NCI-H1417 (cell line): ENCODE measurements at places on chromosomes 7 and 10.
A peak's percentile ranks its signal among the peaks of the same experiment; 100 is the strongest.

DNA sequence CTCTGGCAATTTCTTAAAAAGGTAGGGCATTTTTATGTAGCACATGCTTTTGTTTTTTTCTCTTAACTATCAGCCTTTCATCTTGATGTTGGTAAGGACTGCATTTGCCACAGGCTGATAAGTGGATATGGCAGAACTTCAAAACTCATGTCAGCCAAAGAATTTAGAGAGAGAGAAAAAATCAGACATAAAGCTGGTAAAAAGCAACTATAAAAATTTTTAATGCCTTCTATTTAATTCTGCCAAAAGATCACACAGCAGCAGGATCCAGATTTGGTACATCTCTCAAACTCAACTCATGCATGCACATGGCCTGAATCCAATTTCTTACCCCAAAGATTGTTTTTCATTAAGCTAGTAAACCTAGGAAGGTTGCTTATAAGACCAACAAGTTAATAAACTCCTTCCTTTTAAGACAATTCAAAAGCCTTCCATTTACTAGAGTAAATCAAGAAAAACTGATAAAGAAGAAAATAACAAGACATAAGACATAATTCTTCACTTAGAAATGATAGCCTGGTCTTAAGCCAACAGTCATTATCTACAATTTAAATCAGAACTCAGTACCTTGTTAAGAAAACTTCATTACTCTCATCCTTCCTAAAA lies 69.3 kb downstream of the GLI3 start:
- no peak for DNase-seq

DNA sequence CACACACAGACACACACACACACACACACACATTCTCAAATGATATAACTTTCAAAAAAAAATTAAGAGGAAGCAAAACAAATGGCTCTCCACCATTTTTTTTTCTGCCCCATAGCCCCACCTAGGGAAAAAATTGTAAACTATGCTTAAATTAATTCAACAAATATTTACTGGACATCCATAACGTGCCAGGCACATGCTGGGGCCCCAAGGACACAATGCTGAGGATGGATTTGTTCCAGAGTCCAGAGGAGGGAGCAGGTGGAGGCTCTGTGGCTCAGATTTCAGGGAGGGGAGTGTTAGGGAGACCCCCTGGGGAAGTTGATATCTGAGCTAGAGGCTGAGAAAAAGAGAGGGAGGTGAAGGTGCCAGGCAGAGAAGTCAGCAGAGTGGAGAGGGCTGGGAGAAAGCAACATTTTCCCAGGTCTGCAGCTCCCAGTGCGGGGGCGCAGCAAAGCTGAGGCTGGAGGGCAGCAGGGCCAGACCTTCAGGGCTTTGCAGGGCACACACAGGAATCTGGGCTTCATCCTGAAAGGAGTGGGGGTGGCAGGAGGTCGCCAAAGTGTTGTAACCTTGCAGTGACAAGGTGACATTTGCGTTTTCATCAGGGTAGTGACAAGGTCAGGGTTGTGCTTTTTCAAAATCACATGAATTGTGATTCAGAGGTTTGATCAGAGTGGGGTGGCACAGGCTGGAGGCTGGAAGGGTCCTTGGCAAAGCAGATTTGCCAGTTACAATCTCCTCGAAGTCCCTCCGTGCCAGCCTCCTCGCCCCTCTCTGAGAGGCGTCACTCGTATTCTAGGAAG lies 261.6 kb downstream of the WDR11 start:
- no peak for DNase-seq

- DNase-seq = no peak
These were observed 498.3 kb downstream of the SORCS3 start for GRCh38 chr10:105139363-105139896.

- no peak for DNase-seq
These were observed 251.1 kb downstream of the INHBA start for GRCh38 chr7:41451826-41452225.

DNA sequence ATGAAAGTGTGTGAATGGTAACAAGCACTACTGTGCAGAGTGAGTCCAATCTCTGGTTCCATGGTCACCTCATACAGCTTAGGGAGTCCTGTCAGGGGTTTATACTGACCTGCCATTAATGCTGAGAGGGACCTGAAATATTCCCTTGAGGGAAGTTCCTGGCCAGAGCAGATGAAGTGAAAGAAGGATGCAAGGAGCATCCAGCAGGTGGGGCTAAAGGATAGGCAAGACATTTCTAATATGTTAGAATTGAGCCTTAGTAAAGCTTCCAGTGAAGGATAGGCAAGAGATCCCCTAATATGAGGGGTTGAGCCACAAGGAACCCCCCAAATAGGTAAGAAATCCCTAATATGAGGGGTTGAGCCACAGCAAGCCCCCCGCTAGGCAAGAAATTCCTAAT lies 25.5 kb upstream of the FAM221A start:
- DNase-seq = no peak

- peak; percentile 22 for DNase-seq
These were observed 128.6 kb downstream of the APBB1IP start for GRCh38 chr10:26566525-26567350.

GRCh38 chr7:100132697-100133151 lies 6.0 kb downstream of the MBLAC1 start:
- DNase-seq = peak; percentile 61

DNA sequence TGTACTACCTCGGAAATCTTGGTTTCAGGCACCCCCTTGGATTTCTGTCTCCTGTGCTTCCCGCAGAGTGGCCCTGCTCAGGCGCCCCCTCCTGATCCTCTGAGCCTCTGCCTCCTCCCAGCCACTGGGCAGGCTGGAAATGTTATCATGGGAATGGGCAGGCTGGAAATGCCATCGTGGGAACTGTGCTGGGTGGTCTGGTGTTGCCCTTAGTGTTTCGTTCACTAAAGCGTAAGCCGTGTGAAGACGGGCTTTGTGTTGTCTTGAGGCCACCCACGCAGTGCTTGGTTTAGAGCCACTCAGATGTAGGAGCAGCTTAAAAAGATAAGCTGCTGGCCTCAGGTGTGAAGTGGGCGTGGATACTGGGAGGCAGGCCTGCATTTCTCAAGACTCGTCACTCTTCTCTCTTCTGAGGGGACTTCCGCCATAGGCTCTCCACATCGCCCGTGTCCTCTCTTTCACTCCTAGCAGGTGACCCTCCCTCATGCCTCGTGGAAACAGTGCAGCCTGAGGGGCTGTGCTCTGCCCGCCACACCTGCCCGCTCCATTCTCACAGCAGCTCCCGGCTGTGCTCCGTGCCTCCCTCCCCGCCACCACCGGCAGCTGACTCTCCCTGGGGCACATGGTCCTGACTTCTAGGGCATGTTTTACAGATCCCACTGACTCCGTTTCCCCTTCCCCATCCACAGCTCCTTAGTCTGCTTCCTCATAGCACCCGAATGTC lies 28.5 kb downstream of the PPP2R2D start:
- no peak for DNase-seq

DNA sequence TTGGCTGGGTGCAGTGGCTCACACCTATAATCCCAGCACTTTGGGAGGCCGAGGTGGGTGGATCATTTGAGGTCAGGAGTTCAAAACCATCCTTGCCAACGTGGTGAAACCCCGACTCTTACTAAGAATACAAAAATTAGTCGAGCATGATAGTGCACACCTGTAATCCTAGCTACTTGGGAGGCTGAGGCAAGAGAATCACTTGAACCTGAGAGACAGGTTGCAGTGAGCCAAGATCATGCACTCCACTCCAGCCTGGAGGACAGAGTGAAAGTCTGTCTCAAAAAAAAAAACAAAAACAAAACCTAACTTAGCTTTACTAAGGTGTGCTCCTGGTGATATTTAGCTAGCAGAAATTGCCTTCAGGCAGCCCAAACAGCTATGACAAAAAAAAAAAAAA lies 24.3 kb upstream of the VDAC2 start:
- DNase-seq = no peak

- DNase-seq = peak; percentile 11
These were observed 70.0 kb downstream of the VOPP1 start for GRCh38 chr7:55502124-55502857.

GRCh38 chr10:133127291-133128125 lies 32.5 kb upstream of the KNDC1 start:
- DNase-seq = no peak

DNA sequence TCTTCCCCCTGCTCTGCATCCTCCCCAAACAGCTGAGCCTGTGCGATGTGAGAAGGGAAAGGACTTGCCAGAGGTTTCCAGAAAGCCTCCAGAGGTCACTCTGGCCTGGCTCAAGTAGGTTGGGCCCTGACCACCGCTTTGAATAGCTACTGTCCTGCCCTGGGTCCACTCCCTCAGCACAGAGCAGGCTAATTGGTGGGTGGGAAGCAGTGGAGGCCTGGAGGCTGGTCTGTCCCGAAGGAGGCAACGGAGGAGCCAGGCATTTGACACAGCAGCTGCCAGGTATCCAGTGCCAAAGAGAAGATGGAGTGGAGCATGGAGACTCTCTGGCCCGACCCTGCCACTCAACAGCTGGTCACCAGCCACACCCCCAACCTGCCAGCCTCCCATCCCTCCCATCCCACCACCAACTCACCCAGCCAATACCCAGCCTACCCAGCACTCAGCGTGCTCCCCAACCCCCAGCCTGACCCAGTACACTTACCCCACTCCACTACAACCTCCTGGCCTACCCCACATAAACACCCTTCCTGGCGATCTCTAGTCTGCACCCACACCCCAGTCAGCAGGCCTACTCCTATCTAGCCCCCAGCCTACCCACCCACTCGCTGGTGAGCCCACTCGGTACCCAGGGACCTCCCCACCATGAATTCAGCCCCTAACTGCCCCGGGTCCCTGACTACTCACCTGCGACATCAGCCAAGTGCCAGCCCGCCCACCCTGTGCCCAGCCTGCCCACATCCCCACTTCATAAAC lies 64.6 kb upstream of the COL13A1 start:
- DNase-seq = no peak

GRCh38 chr7:155215576-155216325 lies 81.9 kb upstream of the INSIG1 start:
- DNase-seq = no peak

- no peak for DNase-seq
These were observed 18.4 kb upstream of the SORCS3 start for GRCh38 chr10:104622598-104623209.

GRCh38 chr7:96021568-96021967 lies 249.2 kb downstream of the DYNC1I1 start:
- DNase-seq = no peak

DNA sequence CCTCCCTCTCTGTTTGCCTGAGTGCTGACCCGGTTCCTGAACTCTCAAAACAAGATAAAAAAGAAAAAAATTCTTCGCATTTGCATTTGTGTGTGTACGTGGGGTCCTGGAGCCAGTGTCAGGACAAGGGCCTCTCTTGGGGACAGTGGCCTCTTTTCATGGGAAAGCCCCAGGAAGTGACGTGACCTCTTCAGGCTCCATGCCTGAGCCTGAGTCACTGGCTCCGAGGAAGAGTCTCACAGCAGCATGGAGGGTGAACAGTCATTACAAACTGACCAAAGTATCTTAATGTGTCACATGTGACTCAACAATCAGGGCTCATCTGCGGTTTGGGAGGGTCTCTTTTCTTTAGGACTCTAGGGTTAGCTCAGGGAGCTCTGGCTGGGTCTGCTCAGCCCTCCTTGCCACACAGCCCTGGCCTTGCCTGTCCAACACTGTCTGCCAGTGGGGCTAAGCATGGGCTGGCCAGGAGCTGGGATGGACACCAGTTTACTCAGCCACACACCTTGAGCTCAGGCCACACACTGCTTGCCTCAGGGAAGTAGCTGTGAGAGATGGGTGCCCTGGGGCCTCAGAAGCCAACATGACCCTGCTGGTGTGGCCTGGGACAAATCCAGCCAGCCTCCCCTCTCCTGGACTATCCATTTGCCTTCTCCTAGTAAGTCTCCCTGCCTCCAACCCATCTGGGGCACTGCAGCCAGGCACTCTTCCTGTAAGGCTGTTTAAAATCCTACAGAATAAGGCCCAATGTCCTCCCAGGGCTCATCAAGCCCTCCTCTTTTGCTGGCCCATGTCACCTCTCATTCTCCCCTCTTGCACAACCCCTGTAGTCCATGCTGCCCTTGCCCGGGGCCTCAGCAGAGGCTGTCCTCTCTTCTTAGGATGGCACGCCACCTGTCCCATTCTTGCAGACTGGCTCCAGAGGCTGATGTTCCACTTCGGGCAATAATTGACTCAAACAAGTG lies 10.5 kb downstream of the TMEM273 start:
- no peak for DNase-seq

- DNase-seq = no peak
These were observed 461.9 kb upstream of the KLF6 start for GRCh38 chr10:4246881-4247358.

DNA sequence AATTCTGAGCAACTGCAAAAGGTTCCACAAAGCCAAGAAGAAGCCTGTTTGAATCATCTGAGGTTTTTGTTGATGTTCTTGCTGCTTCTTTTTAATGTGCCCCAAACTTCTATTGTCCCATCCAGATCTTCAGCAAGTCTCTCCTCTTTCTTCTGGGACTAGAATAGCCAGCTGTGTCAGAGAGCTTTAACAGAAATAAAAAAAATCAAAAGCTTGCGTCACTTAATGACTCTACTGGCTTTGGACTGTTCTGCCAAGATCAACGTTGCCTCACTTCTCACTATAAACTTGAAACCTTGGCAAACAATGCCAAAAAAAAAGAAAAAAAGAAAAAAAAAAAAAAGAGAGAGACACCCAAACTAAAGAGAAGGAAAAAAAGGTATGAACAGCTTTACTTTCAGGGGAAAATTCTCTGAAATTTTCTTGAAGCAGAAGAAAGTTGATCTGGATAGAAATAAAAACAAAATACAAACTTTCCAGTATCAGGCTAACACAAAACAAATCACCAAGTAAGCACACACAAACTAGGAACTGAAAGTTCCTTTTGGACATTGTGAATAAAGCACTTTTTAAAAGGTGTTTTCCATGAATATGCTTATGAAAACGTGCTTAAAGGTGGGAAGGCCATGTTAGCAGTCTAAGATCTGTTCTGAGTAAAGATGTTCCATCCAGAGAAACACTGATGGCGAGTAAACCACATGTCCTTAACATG lies 14.8 kb downstream of the USP54 start:
- DNase-seq = no peak

DNA sequence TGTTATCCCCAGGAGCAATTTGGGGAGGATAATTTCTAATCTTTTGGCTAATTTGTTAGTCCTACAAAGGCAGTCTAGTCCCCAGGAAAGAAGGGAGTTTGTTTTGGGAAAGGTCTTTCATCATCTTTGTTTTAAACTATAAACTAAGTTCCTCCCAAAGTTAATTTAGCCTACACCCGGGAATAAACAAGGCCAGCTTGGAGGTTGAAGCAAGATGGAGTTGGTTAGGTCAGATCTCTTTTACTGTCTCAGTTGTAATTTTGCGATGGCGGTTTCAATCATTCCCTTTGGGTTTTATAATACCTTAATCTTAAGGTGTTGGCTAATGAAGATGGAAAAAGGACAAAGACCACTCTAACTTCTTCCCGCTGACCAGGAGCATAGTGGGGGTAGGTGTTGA lies 166.4 kb upstream of the NAMPT start:
- DNase-seq = no peak

DNA sequence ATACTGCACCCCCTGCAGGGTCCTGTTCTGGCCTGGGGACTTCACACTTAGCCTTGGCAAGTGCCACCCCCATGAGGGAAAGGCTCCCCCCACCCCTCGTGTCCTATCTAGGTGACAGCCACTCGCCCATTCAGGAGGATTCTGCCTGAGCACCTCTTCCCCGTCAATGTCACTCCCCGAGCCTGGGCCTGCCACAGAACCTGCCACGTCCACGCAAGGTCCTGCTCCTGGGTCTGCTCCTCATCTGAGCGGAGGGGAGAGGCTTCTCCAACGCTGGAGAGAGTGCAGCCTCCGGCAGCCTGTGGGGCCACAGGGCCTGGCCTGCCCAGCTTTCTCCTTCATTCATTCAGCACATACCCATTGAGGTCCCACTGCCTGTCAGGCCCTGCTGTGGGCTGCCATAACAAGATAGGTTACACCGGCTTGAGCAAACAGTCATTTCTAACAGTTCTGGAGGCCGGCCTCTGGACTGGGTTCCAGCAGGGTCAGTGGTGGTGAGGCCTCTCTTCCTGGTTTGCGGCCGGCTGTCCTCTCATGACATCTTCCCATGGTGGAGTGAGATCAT lies 92.0 kb upstream of the RET start:
- no peak for DNase-seq
